HT1080 (cell line): ENCODE measurements at places on chromosomes 2 and 18.

GRCh38 chr2:65602603-65603235 lies 170.3 kb upstream of the SPRED2 start:
- DNase-seq = no peak

GRCh38 chr2:229124136-229124535 lies 147.0 kb downstream of the PID1 start:
- DNase-seq = no peak

- no peak for DNase-seq
Observed at GRCh38 chr2:154140249-154141025, 268.7 kb downstream of the GALNT13 start.

DNA sequence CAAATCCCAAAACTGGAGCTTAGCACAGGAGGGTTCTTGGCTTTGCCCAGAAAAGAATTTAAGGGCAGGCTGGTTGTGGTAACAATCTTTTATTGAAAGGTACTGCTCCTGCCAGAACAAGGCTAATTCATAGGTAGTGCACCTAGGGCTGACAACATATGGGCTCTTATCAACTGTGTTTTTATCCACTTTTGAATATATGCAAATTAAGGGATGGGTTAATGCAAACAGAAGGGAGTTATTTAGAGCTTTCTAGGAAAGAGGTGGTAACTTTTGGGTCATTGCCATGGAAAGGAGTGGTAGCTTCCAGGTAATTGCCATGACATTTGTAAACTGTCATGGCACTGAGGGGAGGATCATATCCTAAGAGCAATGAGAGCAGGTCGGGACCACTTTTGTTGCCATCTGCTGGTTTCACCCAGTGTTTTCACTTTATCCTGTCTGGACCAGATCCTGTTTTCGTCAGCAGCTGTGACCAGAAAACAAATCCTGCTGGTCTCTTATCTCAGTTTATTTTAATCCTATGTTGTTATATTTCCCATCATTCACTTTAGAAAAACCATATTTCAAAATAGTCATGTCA lies 981 bp downstream of the C2orf66 start:
- DNase-seq = no peak

DNA sequence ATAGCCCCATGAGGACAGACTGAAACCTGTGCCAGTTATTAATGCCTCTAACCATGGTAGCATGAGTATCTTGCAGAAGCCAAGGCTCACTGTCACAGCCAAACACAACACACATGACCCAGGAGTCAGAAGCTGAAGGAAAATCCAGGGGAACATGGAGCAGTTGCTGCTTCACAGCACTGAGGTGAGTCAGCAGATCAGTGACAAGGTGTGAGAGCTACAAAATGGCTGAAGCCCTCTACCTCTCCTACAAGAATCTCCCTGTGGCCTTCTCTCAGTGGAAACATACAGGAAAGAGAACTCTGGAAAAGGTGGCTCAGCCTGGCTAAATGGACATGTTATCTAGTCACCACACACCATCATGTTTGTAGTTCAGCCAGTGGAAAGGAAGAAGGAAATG lies 93.5 kb downstream of the NAB1 start:
- DNase-seq = no peak

- peak; percentile 19 for DNase-seq
Observed at GRCh38 chr2:109701362-109701761, 87.2 kb downstream of the SOWAHC start.

DNA sequence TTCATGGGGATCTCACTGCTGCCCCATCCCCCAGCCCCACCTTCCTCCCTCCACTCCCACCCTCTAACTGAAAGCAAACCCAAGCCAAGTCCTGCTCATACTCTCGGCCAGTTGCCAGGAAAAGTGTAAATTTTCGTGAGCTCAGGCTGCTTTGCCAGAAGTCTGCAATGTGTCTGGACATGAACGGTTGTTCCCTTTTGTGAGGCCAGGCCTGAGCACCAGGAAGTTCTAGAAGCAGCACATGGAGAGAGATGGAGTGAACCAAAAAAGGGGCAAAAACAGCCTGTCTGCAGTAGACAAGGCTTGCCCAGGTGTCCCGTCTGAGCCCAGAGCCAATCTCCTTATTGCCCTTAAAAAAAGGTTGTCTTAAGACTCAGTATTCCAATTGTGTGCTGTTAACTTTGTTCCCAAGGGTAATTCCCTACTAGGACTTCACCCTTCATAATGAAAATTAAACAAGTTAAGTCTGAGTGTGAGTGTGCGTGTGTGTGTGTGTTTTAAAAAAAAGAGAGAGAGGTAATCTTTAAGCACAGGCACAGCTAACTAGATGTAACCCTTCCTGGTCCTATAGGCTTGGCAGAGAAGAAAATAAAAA lies 247.1 kb downstream of the BCL11A start:
- DNase-seq = no peak

DNA sequence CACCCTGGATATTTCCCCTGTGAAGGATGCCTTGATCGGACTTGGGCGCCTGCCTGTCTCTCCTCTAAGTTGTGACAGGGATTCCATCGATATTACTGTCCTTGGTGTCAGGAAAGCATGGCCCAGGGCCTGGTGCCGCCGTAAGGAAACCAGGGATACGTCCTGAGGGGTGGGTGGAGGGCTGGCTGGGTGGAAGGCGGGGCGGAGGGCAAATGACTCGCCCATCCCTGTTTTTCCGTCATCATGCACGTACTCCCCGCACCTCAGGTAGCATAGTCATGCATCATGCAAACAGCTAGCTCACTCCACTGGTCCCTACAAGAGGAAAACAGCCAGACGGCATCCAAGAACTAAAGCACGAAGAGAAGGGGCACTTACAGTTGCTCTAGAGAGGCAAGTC lies 57.1 kb downstream of the PXDN start:
- no peak for DNase-seq

- DNase-seq = no peak
Observed at GRCh38 chr2:127873707-127874303, 12.0 kb downstream of the AMMECR1L start.

DNA sequence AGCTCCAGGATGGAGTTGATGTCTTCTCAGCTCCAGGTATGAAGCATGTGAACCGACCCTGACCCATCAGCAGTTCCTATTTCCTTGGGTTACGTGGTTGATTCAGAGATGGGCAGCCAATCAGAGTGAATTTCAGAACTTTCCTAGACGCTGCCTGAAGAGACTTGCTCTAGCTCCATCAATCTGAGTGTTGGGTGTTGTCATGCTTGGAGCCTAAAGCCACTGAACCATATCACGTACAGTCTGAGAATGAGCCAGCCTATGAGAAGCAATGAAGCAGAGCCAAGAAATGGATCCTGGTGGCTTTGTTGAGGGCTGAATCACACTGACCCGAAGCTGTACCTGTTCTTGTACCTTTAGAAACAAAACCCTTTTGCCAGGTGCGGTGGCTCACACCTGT lies 19.6 kb upstream of the KLF7 start:
- no peak for DNase-seq

DNA sequence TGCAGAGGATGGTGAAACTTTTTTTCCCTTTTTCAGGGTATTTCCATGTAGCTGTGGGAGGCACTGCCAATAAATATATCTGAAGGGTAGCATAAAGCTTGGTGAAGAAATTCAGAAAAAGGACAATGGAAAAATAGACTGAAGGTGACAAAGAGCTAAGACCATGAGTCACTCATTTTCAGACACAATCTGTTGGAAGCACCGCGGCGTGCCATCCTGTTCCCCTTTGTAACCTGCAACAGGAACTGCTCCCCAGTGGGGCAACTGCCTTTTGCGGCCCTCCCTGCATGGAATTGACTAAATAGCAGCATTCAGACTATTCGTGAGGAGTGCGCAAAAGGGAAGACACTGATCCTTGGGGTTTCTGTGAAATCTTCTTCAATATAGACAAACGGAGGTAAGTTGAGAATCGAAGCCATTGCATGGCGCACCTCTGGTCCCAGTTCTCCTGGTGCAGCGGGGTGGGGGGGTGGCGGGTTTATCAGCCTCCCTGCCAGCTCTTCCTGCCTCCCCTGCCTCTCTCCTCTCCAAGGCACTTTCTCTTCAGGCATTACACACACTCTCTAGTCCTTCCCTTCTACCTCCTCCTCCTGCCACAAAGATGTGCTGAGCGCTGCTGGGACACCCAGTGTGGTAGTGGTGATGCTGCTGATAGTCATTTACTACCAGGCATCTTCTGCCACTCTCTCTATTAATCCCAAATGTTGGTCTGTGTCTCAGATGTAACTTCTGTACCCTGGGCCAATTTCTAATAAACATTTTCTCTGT lies 126.2 kb upstream of the TMEM200C start:
- no peak for DNase-seq

GRCh38 chr18:69787825-69788547 lies 159.7 kb downstream of the CD226 start:
- DNase-seq = peak; percentile 86

DNA sequence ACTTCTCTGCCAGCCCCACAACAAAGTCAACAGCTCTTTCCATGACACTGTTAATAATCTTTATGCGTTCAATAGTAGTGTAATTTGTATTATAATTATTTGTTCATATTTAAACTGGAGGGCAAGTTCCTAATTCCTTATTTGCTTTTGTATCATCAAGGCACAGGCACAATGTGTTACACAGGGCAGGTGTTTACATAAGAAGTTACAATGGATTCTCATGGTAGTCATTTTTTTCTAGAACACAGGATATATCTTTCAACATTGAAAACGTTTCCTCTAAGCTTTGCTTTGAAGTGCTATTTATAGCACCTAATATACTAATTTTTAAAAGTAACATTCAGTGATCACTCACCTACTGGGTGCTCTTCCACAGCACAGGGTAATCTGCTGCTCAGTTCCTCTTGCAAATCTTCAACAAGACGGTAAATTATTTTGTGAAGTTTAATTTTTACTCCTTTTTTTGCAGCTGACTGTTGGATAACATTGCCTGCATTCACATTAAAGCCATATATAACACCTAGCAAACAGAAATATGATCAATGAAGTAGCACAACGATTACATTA lies 7.3 kb downstream of the RPS27A start:
- DNase-seq = no peak

DNA sequence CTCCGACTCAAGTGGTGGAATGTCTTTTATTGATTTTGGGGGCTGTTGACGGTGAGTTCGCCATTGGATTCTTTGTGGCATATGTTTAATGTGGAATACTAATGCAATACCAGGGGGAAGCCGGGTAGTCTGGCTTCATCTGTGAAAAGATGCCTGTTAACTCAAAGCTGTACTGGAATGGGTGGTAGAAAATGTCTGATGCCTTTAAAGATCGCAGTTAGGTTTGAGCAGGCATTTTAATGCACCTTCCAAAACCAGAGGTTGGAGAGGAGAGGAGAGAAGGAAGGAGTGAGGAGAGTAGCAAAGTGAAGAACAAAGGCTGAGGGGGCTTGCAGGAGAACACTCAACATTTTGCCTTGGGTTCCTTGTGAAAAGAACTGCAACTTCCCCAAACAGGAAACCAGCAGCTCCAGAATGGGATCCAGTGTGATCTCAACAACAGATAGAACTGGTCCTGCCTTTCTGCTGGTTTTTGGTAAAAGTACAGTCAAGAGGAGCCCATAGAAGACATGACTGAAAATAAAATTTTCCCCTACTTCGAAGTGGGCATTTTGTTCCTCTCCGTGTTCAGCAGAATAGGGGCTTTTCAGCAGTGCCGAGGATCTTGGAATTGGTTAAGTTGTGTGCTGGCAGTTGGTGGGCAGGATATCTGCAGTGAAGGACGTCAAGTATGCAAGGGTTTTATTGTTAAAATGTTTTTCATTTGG lies 1.5 kb downstream of the ZNF532 start:
- DNase-seq = no peak

- DNase-seq = no peak
Observed at GRCh38 chr2:227241005-227241404, 76.6 kb downstream of the COL4A3 start.

DNA sequence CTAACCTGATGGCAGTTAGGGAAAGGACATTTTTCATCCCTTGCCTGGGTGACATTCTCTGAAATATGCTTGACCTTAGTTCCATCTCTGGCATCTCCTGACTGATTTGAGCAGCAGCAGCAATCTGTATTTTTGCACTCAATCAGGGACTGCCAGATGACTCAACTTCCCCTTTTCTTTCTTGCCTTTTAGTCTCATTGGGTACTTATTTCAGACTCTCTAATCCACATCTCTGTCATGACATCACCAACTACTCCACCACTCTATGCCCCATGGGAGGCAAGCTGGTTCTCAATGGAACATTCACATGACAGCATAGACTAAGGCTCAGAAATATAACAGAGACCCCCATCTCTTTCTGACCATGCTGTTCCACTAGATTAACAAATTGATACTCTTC lies 254.2 kb downstream of the RIT2 start:
- DNase-seq = no peak

DNA sequence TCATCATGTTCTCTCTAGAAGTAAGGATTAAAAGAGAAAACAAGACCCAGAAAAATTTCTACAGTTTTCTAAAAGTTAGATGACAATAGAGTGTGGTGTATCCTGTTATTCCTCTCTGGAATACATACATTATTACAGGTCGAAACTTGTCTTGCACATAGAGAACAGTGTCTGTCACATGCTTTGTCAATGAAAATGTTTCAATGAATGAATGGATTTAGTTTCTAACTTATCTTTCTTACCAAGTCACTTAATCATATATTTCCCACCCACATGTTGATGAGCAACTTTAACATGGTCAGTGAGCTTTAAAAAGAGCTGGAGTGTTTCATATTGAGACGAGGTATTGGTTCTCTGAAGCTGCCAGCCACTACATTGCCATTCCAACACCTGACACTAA lies 4.3 kb downstream of the DSG4 start:
- no peak for DNase-seq
